Frontal cortex (tissue), 4 donors: ENCODE measurements at places on chromosomes 4 and X. TPM values are rescaled to one million over a fixed set of nuclear protein-coding genes. Genes with fewer than 3 reads are reported as not detected.

CXCL3 gene
- 0.41 TPM for total RNA-seq

- DNase-seq, result no peak
Measured at GRCh38 chr4:31114816-31115215, 394.6 kb downstream of the PCDH7 start.

DNA sequence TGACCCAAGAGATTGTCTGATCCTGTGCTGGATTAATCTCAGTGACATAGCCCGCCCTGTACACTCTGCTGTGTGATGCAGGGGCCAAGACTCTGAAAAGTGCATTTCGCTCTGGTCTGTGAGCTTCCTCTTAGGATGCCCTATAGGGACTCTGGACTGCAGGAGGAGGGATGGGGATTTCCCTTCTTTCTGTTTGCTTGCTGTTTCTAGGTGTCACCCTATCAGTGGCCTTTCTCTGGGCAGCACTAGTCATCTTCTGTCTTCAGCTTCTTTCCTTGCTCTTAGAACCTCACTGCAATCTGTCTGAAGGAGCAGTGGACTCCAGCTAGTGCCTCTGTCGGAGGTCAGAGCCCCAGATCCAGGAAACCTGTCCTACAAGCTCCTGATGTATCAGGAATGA, 34.5 kb upstream of the SCRG1 start:
- DNase-seq, result no peak

DNA sequence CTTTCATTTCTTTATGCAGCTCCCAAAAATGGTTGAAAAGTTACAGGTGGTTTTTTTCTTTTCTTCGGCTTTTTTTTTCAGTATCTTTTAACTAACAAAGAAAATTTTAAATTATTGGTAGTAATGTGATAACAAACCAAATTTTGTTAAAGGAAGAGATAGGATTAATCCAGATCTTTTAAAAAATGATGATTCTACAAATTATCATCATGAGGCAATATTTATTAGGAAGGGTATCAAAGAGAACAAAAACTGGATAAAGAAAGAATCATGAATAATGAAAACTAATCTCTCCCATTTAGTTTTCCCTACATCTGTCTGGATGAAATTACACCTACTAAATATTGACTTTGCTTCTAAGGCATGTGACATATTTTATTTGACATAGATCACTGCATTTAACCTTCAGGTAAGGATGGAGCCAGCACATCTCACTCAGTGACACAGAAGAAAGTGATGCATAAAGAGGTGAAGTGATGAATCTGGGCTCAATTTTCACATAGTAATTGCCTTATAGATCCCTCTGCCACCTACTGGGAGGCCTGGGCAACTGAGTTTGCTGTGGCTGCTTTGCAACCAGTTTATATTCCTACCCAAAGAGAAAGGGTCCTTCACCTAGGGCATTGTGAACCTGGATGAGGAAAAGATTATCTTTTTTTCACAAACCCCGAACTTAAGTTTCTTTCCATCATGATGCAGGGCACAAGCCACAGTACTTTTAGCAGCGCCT, 155.6 kb downstream of the HNRNPD start:
- DNase-seq, result peak; percentile 3

DRD5 gene
- total RNA-seq, result 2.0 TPM

DNA sequence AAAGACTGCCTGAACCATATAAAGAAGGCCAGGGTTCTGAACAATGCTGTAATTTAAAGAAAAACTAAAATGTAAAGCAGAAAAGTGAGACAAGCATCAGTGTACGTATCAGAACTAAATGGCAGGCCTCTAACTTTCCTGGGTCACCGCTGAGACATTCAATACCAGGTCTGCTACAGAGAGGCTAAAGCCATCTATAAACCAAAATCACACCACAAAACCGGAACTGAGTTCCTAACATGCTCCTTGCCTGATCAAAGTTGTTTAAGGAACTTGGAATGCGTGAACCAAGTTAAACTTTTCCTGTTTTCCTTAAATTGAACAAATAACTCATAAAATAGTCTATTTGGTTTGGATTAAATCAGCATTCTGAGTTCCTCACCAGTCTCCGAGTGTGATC, 55.3 kb upstream of the TECRL start:
- no peak for DNase-seq

NWD2 gene
- total RNA-seq, result 21.2 TPM

ZAR1 gene
- 0.41 TPM for total RNA-seq

CT45A1 gene
- not detected for total RNA-seq

DNA sequence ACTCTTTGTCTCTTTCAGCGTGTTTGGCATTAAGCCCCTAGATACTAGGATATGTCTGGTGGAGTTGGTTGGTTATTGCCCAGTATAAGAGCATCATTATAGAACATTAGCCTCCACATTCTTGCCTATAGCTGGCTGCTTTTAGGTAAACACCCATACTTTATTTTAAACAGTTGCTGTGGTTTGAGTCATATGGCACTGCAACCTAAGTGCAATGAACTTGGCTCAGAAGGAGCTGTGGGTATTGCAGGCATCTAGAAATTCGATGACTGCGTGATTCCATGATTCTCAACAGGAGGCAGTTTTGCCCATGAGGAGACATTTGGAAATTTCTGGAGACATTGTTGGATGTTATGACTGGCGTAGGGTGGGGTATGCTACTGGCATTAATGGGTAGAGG, 49.5 kb downstream of the DCLK2 start:
- DNase-seq, result no peak

OTUD6A gene
- total RNA-seq, result not detected

BEX3 gene
- 179 TPM for total RNA-seq

UGT2B15 gene
- not detected for total RNA-seq

SOWAHD gene
- 0.82 TPM for total RNA-seq

DNA sequence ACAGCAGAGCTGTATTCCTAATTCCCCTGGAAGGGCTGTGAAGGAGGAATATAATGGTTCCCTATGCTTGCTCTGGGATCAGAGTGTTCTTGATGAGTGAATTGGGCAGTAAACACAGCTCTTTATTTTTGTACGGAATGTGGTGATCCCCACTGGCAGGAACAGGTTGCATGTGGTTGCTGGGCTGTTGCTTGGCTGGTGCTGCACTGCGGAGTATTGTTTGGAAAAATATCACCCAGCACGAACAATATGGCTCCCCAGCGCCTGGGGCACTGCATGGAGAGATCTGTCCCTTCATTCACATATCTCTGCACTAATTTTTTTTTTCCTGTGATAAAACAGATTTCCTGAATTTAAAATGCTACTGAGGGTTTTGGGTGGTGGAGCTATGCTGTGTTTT, 119.7 kb downstream of the MGST2 start:
- no peak for DNase-seq

GRCh38 chr4:13891544-13891939, 264.0 kb upstream of the BOD1L1 start:
- no peak for DNase-seq

- peak; percentile 24 for DNase-seq
Measured at GRCh38 chrX:71147496-71148277, 3.0 kb downstream of the NLGN3 start.

DNA sequence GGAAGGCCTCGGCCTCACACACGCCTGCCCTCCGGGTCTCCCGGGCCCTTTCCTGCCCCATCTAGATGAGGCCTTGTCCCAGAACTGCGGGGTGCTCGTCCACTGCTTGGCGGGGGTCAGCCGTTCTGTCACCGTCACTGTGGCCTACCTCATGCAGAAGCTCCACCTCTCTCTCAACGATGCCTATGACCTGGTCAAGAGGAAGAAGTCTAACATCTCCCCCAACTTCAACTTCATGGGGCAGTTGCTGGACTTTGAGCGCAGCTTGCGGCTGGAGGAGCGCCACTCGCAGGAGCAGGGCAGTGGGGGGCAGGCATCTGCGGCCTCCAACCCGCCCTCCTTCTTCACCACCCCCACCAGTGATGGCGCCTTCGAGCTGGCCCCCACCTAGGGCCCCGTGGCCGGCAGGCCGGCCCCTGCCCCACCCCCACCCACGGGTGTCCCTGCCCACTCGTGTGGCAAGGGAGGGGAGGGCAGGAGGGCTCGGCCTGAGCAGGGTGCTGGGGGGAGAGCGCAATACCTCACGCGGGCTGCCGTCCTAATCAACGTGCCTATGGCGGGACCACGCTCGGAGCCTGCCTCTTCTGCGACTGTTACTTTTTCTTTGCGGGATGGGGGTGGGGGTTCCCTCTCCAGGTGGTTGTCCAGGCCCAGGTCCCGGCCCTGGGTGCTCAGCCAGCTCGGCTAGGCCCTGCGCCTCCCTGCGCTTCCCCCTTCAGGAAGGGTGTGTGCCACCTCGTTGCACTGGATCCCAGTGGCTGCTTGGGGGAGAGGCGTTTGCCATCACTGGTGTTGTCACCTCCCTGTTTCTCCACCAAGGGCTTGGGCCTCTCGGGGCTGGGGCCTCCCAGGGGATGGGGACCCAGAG, 3.1 kb downstream of the DUSP9 start:
- DNase-seq, result no peak

MRFAP1L1 gene
- total RNA-seq, result 100 TPM

DNA sequence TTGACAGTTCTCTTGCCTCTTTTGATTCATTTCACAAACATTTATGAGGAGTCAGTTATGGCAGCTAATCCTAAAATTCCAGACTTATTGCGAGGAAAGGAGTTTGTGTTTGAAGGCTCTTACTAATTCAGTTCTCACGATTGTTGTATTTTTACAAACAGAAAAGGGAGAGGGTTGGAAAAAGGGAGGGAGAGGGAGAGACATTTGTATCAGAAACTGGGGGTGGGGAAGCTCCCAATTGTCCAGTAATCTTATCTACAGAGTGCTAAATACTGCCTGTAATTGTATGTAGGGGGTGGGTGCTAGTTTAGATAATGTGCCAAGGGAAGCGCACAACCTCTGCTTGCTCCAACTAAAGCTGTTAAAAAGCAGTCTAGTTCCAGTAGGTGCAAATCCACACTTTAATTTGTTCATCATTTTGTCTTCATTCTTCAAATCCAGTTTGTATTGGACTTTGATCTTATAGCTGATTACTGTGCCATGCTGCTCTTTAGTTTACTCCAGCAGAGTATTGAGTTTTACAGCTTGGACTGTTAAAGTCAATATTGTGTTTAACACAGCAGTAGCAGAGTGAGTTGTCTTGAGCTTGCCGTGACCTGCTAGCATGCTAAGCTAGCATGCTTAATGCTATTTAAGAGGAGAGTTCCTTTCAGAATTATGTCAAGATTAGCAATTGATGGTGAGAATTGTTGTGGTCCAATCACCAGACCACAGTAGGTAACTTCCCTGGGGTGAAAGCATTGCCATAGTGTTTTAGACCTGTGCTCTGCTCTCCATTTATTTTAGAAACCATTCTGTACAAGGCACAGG, 13.9 kb downstream of the FNIP2 start:
- DNase-seq, result no peak

DNA sequence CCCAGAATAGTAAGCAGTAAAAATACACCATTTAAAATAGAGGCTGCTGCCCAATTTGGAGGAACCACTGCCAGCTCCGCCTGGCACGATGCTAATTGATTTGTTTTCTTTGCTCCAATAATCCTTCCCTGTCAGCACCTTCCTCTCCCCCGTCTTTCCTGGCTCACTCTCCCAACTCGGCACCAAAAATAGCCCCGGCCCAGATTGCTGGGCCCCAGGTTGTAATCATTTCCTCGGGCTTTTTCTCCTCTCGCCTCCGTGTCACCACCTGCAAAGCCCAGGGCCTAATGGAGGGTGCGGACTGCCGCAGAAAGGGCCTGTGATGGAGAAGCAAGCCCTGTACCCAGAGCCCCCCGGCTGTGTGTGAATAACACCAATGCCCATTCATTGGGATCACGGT, 197.6 kb upstream of the PSAPL1 start:
- no peak for DNase-seq

DNA sequence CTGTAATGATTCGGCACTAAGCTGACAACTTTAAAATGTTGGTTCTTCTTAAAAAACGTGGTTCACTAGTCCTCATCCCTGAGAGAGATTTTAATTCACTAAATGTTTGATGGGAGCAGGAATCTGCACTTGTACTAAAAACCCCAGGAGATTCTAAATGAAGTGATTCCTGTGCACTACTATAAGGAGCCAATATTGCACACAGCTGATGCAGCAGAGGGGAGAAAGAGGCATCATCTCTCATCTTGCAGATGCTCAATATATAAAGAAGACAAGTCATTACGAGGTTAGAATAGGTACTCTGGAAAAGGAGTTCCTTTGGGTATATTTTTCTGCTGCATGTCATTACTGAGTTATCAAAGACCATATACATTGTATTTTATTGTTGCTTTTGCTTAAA, 207.6 kb upstream of the RASGEF1B start:
- no peak for DNase-seq

DNA sequence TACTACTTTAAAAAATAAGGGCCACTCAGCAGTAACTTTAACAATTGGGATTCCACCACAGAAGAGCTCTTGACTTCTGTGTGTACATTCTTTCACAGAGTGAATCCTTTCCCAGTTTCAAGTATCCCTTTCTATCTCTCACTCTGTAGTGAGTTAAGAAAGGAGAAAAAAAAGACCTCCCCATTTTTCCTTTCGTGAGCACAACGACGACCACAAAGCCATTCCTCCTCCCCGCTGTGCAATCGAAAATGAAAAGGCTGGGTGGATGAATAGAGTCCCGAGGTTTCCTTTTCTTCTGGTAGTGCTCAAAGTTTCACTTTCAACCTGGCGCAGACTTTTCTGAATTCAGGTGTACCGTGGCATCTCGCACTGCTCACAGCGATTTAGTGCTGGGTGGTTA, 58.0 kb downstream of the TAB3 start:
- DNase-seq, result no peak

DNA sequence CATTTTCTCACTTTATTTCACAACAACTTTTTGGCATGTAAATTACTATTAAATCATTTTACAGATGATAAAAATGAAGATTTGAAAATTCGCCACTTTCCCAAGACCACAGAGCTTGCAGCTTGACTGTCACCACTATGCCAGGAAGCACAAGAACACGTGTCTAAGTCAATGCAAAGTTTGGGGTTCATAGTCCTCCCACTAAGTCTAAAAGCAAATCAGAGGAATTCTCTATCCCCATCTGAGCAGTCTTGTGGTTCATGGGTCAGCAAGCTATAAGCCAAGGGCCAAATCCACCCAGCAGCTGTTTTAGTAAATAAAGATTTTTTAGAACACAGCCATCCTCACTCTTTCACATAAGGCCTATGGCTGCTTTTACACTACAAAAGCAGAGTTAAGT, 833.3 kb upstream of the INTU start:
- DNase-seq, result no peak

GRCh38 chrX:57905141-57905540, 5.1 kb downstream of the ZXDA start:
- no peak for DNase-seq
